Stimulated activated CD4-positive, alpha-beta T cell treated with anti-CD3 and anti-CD28 coated beads, Interleukin-1b, Interleukin-23, amount 100 ng/mL, for 24 hours (primary cell): ENCODE measurements at places on chromosomes 5 and 9.

DNA sequence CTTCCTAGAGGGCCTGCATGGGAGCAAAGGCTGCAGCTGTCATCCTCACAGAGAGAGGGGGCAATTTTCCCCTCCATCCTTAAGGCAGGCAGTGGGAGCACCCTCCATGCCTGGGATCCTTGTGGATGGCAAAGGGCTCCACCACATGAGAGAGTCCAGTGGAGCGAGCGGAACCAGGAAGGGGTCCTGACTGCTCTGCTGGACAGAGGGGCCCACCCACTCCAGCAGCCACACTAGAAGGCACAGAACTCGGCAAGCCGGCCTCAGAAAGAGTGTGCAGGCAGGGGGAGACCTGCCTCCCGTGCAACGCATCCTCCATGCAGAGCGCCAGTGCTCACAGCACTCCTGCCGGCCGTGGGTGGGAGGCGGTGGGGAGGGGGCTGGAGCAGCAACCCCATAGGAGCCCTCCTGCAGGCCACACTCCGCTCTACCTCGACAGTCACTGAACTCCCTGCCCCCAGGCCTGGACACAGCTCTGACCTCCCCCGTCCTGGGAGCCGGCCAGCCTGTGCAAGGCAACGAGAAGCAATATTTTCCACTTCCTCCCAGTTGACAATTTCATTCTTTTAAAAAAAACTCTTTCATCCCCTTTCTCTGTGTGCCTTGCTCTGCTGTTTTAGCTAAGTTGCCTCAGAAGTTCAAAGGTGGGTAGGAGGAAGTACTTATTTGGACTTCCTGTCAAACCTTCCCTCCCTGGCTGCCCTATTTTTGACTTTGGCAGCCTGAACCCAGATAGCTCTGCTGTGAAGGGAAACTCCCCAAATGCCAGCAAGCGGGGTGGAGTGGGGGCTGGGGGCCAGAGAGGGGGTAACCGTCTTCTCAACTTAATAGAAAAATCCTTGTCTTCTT, 5.3 kb upstream of the LCP2 start:
- no peak for DNase-seq

DNA sequence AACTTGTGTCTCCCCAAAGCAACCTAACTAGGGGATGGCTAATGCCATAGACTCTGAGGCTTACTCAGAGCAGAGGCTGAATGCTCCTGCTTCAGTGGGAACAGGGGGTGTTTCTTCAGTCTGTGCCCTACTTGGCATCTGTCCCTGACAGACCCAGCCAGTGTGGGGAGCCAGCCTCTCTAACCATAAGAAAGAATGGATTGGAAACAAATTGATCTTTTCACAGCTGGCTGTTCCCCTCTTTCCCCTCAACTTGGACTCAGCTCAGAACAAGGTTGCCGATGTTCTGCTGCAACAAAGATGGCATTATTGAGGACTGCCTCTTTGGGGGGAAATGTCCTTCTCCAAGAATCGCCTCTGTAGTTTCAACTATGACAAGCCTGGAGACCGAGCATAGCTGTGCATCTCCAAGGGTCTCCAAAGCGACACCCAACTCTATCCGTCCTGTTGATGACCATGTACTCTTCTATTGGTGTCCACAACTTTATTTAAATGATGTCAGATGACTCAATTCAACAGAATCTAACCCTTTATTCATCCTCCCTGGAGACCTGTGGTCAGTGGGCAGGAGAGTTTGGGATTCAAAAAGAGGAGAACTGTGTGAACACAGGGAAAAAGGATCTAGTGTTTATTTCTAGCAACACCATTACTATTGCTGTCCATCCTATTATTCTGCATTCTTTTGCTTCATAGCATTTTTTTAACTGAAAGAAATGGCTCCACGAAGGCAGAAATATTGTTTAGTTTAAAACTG, 24.7 kb upstream of the TNC start:
- DNase-seq, result no peak

DNA sequence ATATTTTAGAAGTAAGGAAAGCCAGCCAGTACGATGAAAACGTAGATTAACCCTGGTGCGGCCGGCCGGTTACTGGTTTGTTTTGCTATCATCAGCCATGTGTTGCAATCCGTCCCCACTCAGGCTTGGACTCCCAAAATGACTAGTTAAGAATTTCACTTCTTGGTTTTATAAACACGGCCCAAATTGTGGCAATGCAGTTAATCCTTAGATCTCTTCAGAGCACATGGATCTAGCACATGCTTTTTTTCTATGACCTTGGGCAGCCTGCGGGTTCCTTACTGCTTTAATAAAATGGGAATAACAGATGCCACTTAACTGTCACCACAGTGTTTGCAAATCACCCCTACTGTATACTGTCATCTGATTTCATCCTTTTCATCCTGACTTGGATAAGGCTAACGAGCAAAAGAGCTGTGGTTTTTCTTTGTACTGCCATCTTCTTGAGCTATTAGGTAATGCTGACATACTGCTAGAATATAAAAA, 1.5 kb downstream of the NDFIP1 start:
- DNase-seq, result no peak

DNA sequence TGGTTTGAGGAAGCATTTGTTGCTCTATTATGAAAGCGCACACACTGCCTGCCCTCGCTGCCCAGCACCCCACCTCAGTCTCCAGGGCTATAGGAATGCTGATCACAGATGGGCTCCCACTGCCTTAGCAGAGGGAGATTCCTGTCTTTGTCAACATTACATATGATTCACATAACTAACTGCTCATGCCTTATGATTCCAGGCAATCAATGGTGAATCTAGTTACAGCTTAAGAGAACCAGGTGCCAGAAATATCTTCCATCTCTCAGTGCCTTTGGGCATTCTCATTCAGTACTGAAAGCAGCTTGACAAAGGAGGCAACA, 458.9 kb upstream of the C9orf72 start:
- no peak for DNase-seq

DNA sequence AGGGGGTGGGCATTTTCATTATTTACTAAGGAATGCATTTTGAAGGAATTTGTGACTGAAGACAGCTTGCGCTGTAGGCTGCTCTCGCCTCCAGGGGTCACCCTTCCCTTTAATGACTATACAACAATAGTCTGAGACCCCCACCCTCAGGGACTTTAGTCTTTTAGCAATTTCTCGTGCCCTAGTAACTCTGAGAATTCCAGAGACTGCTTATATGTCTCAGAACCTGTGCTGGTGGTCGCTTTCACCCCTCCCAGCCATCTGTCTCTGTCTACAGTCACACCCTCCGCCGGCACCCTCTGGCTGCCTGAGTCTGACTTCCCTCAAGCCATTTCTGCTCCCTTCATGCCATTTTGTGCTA, 671.4 kb downstream of the NR2F1-AS1 start:
- no peak for DNase-seq

DNA sequence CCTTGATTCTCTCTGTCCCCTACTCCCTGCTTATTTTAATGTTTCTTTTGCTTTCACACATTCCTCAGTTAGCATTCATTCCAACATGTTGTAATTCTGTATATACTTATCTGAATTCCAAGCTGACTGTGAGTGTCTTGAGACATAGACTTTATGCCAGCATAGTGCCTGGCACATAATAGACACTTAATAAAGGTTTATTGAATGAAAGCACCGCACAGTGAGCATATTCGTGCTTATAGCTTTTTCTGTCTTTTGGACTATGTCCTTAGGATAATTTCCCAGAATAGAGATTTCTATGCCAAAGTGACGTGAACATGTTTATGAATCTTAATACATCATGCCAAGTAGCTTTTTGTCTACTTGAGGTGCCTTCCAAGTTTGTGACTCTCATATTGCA, 174.6 kb downstream of the CD180 start:
- DNase-seq, result no peak

DNA sequence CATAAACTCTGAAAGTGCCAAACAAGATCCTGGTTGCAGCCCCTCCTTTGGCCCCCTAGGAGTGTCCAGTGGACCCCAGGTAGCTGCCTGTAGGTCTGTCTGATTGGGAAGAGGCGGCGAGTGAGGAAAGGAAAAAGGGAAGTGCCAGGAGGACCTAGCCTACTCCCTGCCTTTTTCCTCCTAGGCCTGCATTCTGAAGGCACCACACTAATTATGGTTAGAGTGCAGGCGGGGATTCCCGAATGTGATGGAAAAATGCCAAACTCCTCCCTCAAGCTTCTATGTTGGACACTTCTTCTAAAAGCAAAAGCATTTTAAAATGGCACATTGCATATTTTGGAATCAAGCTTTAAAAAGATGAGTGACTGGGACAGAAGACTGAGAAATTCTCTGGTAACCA, 83.2 kb upstream of the SMIM15 start:
- DNase-seq, result no peak

GRCh38 chr5:159669559-159669958, 246.7 kb upstream of the ADRA1B start:
- DNase-seq, result no peak

DNA sequence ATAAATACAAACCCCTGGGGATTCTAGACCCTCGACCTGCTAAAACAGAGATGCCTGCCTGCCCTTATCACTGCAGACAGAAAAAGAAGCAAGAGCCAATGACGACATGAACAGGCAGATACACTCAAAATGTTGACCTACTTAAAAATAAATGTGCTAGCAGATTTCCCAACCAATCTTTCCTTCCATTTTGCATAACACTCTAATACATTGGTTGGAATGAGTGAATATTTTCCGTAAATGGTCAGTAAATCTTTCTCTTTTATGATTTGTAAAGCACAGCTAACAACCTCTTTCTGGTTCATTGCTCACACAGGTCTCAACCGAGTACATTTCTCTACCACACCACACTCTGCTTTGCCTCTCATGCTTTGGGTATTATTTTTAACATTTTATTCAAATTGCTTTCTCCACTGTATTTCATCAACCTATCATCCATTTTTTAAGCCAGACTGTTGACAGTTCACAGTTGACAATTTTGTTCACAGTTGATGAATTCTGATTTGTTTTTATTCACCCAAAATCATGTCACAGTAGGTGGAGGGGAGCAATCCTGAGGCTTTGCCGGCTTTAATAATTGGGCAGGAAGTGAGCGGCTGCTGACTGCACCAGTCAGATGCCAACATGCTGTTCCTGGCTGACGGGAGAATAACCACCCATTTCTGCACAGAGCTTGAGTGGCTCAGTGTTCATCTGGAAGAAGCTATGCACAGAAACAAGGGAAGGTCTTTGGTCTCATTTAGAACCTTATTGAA, 426.6 kb downstream of the SPOCK1 start:
- no peak for DNase-seq

DNA sequence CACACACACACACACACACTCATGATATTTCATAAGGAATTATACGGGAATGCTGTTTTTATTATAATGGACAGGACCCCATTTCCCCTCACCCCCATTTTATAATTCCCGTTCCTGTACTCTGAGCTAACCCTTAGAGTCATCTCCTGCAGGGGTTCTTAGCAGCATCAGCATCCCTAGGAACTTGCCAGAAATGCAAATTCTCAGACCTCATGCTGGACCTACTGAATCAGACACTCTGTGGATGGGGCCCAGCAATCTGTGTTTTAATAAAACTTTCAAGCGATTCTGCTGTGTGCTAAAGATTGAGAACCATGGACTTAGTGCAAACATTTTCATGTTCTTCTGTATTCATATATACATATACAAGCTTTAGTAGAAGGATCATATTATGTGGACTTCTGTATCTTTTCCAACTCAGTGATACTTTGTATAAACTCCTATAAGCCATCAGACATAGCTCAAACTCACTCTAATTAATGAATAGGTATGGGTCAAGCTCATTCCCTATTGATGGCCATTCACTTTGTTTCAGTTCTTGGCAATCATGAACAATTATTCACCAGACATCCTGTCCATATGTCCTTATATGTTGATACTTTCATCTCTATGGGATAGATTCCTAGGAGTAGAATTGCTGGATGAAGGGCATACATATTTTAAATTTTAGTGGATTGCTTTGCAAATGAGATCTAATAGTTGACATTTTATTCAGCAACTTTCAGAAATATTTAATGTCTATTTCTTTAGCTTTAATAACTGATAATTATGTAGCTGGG, 65.5 kb downstream of the ARHGEF28 start:
- DNase-seq, result no peak

DNA sequence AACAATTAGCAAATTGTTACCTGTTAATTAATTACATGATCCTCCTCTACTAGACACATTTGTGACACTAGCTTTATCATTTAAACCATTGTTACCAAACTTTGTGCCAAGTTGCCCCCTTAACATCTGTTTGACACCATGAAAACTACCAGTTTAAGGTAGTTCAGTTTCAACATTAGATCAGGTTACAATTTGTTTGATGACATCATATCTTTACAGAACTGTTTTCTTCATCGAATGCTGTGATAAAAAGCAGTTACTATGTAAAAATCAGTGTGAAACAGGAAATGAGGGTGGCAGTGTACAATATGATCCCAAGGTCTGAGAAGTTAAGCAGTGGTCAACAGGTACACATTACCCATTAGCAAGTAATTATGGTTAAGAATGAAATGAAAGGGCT, 17.7 kb downstream of the GIN1 start:
- no peak for DNase-seq

DNA sequence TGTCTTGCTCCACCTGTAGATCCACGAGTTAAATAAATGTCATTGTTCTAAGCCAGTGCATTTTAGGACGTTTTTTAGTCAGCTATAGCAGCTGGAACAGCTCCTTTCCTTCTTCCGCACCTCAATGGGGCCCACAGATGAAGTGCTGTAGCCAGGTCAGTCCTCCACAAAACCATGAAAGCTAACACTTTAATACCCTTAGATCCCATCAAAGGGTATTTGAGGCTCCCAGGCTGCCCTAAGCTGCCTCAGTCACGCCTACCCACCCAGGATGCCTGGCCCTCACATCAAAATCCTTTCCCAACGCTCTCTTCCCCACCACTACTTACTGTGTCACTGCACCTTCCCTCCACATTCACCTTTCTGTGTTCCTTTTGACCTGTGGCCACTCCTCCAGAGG, 44.1 kb upstream of the ACO1 start:
- DNase-seq, result no peak

- DNase-seq, result no peak
Observed at GRCh38 chr9:130681769-130682420, 11.7 kb upstream of the EXOSC2 start.

DNA sequence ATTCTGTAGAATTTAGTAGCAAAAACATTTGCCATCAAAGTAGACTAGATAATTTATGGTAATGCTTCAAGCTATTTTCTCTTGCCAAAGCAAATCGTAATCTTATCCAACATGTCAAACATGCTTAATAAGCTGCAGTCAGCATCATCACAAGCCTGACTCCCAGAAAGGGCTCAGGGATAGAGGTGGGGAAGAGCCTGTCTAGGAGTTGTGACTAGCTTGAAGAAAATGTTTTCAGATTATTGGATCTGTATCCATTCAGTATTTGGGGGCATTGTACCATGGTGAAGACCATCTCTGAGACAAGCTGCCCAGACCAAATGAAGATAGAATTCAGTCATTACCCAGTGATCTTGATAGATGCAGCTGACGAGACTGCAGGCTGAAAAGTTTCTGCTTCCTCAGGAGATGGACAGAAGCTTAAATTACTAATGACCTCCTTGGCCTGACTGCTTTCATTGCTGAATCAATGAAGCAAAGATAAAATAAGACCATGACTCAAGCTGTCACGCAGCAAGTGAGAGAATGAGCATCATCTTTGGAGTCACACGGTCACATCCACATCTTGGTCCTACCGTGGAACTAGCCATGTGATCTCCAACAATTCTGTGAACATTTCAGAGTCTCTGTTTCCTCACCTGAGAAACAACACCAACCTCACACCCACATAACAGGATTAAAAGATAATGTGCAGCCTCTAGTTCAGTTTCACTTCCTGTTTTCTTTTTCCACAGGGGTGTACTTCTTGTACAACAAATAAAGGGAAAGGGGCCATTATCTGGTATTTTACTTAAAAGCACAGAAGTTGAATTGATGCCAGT, 9.4 kb downstream of the ERAP2 start:
- DNase-seq, result no peak

GRCh38 chr5:126599499-126599898, 1.2 kb upstream of the PHAX start:
- DNase-seq, result no peak

GRCh38 chr9:69750085-69750484, 9.7 kb downstream of the PTAR1 start:
- no peak for DNase-seq
